ENCODE measurements at places on chromosomes 13 and 19. TPM values are rescaled to one million over a fixed set of nuclear protein-coding genes. Genes with fewer than 3 reads are reported as not detected.

Gene ZNF600
- 8.2 TPM for polyA plus RNA-seq

Gene ICAM1
- polyA plus RNA-seq: 4.8 TPM

Gene IGFL1
- 58.7 TPM for polyA plus RNA-seq

Gene PRODH2
- not detected for polyA plus RNA-seq

Gene PPM1N
- 2.5 TPM for polyA plus RNA-seq

Gene TMEM145
- 0.08 TPM for polyA plus RNA-seq

Gene SIX5
- 8.2 TPM for polyA plus RNA-seq

Gene EID2B
- 0.80 TPM for polyA plus RNA-seq

Gene LYL1
- polyA plus RNA-seq: 1.5 TPM

Gene SOHLH2
- 0.12 TPM for polyA plus RNA-seq

Gene REEP6
- polyA plus RNA-seq: 10.1 TPM

Gene ZNF547
- 2.7 TPM for polyA plus RNA-seq

Gene ZNF765
- 3.2 TPM for polyA plus RNA-seq

Gene CTXN1
- polyA plus RNA-seq: 3.0 TPM

Gene VAV1
- polyA plus RNA-seq: 8.4 TPM

Gene EEF2
- polyA plus RNA-seq: 494 TPM

Gene CGB5
- 0.39 TPM for polyA plus RNA-seq

Gene CFD
- 32.6 TPM for polyA plus RNA-seq

Gene OR7A10
- polyA plus RNA-seq: not detected

Gene C19orf33
- polyA plus RNA-seq: 1,919 TPM
